ENCODE measurements at places on chromosomes 7 and 10.

GRCh38 chr10:72637398-72637857 lies 11.5 kb upstream of the MICU1 start:
- no peak for DNase-seq

- DNase-seq, result no peak
Measured at GRCh38 chr10:44724415-44725174, 186.5 kb upstream of the TMEM72 start.

- DNase-seq, result peak; percentile 52
Measured at GRCh38 chr7:143408686-143409561, at the start of gene EPHA1. TSS of gene EPHA1 (minus strand) at chr7:143408856. CDS start at chr7:143408805, 51 bp downstream.

DNA sequence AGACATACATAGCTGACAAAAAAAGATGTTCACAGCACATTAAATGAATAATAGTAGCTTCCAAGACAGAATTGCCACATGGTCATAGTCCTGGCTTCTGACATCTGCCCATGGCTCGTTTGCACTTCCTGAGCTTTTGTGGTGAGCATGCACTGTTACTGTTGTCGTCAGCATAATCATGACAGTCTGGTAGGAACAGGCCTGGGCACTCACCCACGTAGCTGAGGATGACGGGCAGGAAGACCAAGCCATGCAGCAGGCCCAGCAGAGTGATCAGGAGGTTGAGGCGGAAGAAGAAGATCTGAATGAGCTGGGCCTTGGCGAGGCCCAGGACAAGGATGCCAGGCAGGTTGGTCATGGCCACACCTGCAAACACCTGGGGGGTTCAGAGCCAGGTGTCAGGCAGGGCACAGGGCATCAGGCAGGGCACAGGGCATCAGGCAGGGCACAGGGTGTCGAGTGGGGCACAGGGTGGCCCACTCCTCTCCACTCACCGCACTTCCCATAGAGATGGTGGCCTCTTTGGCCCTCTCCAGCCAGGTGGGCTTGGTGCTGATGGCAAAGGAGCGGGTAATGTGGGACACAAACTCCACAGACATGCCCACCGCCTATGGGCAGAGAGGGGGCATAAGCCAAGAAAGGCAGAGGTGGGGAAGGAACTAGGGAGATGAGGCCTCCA lies 25.3 kb upstream of the NUDCD3 start:
- DNase-seq, result no peak

DNA sequence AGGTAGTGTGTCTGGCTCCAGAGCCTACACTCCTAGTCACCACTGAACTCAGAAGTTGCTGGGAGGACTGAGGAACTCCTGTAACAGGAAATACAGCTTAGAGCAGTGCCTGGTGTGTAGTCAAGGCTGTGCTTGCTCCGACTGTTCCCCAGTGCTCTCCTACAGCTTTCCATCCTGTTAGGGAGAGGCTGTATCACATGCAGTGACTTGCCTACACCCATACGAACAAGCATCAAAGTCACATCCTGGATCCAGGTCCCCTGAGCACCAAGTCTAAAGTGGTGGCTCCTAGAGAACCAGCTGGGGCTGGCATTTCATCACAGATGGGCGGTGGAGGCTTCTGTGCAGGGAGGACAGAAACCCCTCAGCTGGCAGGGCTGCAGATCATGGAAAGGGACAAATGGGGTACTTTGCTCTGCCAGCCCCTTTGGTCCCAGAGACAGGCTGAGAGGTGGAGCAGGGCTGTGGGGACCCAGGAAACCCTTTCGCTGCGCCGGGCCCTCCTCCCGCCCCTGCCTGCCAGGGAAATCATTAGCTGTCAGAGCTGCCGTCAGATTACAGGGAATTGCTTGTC lies 7.7 kb downstream of the ASB10 start:
- DNase-seq, result no peak

GRCh38 chr7:55502124-55502857 lies 70.0 kb downstream of the VOPP1 start:
- DNase-seq, result peak; percentile 58

- DNase-seq, result no peak
Measured at GRCh38 chr10:3486346-3487065, 298.5 kb downstream of the KLF6 start.

DNA sequence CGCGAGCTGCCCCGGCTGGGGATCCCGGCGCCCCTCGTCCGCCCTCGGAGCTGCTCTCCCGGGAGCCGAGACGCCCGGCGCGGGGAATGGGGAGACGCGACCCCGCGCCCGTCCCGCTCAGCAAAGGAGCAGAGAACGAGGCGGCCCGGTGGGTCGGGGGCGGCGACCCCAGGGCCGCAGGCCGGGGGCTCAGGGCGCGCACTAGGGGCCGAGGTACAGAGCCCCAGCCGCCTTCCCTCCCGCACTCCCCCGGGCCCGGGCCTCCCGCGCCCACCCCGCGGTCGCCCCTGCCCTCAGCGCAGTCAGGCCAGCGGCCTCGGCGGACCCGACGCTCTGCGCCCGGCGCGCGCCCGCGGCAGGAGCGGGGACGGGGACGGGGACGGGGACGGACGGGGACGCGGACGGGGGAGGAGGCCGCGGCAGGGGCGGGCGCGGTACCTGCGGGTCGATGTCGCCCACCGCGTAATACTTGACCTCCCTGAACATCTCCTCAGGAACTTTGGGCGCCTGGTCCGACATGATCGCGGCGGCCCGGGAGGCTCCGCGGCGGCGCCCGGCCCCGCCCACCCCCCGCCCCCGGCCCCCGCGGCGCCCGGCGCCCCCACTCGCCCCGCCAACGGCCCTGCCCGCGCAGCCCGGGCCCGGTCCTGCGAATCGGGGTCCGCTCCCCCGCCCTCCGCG lies 373 bp downstream of the PAXIP1 start:
- DNase-seq, result peak; percentile 56

DNA sequence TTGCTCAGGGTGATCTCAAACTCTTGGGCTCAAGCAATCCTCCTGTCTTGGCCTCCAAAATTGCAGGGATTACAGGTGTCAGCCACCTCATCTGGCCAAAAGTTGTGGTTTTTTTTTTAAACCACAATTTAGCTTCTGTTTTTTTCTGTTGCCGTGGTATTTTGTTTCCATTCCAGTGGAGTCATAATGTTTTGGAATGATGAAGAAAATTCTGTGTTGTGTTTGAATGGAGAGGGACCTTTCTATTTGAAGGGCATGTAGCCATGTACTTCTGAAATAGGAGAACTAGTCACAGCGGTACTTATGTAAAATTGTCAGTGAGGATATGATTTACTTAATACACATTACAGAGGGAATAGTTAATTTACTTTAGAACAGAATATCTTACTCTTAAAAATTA lies 201.3 kb downstream of the ARL4A start:
- DNase-seq, result no peak

- no peak for DNase-seq
Measured at GRCh38 chr10:127932521-127933270, 25.8 kb downstream of the PTPRE start.

DNA sequence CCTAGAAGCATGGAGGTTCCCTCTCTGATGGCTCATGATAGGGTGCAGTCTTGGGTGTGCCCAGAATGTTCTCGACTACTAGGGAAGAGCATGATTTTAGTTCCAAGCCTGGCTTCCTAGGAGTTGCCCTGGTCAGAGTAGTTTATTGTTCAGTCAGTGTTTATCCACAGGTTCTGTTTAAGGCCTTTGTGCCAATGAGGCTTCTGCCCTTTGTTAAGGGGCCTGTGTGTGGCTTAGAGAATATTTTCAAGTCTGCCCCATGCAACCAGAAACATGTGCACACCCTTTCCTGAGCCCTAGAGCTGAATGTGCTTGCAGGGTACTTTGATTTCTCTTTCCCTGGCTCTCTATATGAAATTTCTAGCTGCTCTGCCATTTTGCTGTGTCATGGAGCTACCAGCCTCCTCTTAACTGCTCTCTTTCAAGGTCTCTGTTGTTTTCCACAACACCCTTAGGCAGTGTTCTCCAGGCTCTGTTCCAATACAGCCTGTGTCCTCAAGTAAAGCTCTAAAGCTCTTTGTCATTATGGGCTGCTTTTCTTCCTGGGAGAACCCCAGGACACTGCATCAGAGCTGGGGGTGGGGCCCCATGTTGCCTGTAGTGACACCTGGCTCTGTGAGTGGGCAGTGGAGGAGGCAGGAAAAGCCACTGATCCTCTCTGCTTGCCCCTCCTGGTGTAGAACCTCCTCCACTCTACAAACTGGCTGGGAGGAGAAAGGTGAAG lies 34.1 kb upstream of the TSPAN33 start:
- peak; percentile 70 for DNase-seq

DNA sequence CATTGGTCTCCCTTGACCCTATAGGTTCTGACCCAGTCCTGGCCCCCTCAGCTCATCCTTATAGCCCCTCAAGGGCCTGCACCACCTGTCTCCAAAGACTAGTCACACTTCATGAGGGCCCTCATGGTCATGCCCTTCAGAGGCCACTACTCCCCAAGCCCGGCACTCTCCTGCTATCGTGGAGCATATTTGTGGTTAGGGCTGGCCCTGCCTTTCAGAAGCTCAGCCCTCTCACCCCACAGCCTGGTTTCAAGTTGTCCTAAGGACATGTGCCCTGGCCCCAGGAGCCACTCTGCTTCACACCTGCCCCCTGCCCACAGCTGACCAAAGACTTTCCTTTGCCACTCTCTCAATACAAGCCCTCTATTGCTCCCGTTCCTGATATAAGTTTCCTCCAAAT lies 60.3 kb upstream of the LBX1 start:
- no peak for DNase-seq

- DNase-seq, result no peak
Measured at GRCh38 chr7:51346126-51346525, 29.5 kb upstream of the COBL start.

DNA sequence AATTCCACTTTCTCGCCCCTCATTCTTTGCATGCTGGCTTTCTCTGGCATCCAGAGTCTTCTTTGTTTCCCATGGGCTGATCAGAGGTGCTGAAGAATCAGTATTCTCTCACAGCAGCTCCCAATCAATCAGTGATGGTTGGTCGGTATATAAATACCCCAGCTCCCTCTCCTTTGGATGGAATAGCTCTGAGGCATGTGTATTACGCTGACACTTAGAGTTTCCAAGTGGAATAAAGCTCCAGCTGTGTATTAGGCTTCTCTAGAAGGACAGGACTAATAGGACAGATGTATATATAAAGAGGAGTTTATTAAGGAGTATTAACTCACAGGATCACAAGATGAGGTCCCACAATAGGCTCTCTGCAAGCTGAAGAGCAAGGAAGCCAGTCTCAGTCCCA lies 218.3 kb upstream of the GRB10 start:
- DNase-seq, result no peak

DNA sequence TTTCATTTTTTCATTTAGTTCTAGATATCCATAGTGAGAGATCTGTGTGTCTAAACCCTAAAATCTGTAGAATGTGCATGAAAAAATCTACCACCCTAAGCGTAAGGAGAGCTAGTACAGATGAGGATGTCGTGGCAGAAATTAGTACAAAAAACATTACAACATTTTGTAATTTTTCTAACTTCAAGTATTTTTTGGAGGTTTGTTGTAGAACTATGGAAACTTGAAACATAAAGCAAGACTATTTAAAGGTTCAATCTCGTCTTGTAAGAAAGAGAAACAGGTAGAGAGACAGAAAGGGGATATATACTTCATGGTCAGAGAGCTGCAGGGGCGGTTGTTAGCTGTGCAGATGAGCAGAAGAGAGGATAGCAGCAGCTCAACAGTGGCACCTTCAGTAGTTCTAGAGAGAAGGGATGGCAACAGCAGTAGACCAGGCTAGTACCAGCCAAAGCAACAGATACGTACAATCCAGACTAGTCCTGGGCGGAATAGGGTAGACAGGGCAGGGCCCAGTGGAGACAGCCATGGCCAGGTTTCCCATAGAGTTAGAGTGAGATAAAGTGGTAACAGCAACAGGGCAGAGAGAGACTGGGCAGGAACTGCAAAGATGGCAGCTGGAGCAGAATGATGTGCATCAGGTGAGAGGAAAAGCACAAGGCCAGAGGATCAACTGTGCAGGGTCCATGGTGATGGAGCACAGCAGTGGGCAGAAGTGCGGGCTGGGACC lies 145.2 kb downstream of the FRMD4A start:
- no peak for DNase-seq

GRCh38 chr10:88984525-88984924 lies 6.1 kb upstream of the FAS start:
- no peak for DNase-seq

DNA sequence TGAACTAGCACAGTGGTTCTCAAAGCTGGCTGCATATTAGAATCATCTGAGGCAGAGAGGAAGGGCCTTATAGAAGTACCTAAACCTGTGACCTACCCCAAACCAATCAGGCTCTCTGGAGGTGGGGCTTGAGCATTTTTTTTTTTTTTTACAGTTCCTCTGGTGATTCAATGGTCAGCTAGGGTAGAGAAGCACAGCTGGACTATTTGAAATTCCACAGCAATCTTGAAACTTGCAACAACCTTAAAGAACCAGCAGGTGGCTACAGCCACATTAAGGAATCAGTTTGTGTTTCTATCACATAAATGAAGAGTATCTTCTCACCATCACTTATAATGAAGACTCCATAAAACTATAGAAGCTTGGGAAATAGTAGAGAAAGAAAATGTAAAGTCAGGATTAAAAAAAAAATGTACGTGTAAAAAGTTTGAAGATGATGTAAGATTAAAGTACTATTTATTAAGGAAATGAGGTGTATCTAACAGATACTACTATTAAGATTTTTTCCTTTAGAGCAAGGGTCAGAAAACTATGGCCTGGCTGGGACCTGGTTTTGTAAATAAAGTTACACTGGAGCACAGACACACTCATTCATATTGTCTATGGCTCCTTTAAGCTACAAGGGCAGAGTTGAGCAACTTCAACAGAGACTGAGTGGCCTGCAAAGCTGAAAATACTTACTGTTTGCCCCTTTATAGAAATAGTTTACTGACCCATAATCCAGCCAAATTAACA lies 3.8 kb downstream of the RTKN2 start:
- peak; percentile 1 for DNase-seq

DNA sequence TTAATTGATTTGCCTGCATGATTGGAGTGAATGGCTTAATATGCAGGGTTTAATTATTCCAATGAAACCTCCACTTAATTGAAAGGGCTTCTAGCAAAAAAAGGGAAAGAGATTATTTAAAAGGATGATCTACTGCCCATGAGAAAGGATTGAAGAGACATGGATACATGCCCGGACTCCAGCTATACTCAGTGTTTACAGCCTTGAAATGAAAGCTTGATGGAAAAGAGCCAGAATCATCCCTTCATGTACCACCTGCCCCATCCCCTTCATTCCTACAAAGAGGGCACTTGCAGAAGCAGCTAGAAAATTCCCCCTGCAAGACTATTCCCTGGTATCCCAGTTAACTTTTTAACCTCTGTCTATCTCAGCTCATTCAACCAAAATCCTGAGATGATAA lies 78.4 kb downstream of the CARD11 start:
- DNase-seq, result no peak

DNA sequence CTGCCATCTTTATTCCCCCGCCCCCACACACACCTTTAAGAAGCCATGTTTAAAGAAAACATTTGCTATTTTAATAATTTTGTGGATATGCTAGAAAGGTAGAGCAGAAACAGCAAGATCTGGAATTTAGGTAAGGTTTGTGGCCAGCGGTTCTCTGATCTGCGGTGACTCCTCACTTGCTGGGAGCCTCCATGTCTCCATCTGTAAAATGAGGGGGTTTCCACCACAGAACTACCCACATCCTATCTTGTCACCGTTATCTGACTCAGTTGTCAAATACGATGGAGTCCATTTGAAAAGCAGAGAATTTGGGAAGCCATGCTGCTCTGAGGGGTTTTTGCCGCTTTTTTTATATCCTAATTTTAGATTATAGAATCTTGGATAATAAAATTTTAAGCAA lies 23.3 kb downstream of the MACC1 start:
- no peak for DNase-seq

All from NCI-H2081 (cell line).